NCI-H1930 (cell line): ENCODE measurements at places on chromosomes 6 and 20.

- no peak for DNase-seq
These were observed 3.5 kb upstream of the LBP start for GRCh38 chr20:38342713-38343310.

GRCh38 chr6:121868206-121868605 lies 432.8 kb downstream of the GJA1 start:
- no peak for DNase-seq

DNA sequence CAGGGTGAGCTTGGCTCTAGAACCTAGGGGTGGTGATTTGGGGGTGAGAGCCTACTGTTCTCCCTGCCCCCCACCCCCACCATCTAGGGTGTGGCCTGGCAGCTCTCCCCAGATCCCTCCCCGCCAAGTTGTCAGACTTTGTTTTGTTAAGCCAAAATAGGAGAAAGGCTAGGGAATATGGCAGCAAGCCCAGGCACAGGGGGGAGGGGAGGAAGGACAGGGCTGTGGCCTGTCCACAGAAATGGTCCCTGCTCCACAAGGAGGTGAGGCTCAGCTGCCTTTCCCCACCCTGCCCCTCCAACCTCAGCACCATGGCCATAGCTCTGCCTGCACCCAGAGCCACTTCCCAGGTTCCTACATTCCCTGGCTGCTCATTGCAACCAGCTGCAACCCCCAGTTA lies 17.2 kb downstream of the SCUBE3 start:
- DNase-seq = no peak

GRCh38 chr6:91653895-91654294 lies 1067.0 kb upstream of the MAP3K7 start:
- DNase-seq = no peak

DNA sequence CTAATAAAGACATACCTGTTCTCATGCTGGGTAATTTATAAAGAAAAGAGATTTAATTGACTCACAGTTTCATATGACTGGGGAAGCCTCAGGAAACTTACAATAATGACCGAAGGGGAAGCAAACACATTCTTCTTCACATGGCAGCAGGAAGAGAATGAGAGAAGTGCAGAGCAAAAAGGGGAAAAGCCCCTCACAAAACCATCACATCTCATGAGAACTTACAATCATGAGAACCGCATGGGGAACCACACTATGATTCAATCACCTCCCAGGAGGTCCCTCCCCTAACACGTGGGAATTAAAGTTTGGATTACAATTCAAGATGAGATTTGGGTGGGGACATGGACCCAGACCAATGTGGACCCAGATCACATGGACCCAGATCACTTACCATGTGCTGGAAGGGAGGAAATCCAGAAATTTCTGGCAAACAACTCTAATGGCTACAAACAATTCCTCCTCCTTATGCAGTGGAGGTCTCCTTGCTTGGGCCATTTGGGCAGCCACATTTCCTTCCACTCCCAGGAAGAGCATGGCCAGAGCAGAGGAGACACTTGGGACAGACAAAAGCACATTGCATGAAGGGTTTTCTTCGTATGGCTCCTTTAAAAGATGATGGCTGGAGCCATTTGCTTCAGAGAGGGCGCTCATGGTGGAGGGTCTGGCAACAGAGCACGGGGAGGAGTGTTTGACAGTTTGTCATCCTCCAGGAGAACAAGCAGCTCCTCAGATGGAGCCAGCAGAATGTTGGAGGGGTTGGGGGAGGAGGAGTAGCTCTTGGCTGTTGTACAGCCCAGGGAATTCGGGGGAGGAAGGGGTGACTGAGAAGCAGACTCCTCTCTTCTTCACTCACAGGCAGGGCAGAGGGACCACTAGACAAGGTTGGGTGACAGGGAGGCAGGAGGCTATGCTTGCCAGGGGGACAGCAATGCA lies 30.4 kb downstream of the SERPINB9 start:
- no peak for DNase-seq

- no peak for DNase-seq
These were observed 954.7 kb upstream of the MAN1A1 start for GRCh38 chr6:120304223-120304622.

DNA sequence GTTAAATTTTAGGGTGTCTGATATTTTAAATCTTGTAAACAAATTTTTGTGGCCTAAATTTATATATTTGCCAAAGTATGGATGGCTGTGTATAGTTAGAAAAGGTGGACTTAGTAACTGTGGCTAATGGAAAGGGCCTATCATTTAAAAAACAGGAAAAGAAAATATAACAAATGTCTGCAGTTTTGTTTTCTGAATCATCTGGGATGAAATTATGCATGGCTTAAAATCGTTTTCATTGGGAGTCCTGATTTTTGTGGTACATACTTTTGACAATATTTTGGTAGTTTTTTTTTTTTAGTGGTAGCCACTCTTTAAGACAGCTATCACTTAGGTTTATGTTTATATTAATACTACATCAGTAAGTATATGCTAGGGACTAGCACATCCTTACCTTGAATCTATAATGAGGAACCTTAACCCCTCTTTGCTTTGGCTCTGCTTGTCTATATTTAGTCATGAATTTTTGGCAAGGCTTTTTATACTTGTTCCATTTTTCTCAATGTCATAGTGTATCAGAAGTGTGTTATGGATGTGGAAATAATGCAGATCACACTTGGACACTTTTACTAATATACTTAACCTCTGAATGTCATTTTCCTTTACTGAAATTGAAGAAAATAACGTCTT lies 5.6 kb downstream of the ARID1B start:
- DNase-seq = no peak

- no peak for DNase-seq
These were observed 41.3 kb upstream of the HFE start for GRCh38 chr6:26045928-26046368.

GRCh38 chr6:82624251-82624650 lies 260.6 kb downstream of the TPBG start:
- DNase-seq = no peak

GRCh38 chr20:12293900-12294299 lies 376.2 kb downstream of the BTBD3 start:
- no peak for DNase-seq

DNA sequence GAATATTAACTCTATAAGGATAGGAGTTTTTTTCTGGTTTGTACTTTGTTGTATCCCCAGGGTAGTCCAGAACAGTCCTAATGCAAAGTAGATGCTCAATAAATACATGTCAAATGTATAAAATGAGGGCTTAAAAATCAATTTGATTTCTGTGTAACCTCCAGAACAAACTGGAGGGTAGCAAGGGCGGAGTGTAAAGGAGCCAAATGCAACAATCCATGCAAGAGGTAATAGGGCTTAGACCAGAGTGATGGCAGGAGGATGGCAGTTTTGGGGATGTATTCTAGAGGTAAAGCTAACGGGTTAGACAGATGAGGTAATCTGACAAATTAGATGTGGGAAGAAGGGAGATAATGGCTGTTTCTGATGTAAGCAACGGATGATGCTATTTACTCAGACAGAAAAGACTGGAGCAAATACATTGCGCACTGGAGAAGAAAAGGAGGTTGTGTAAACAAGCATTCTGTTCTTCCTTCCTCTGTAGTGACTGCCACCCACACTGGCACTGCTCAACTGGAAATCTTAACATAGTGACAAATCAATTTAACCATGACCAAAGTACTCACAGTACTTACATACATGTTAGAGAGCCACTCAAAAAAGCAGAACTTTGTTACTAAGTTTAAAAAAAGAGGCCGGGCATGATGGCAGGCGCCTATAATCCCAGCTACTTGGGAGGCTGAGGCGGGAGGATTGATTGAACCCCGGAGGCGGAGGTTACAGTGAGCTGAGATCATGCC lies 2.0 kb downstream of the ZNF318 start:
- no peak for DNase-seq

DNA sequence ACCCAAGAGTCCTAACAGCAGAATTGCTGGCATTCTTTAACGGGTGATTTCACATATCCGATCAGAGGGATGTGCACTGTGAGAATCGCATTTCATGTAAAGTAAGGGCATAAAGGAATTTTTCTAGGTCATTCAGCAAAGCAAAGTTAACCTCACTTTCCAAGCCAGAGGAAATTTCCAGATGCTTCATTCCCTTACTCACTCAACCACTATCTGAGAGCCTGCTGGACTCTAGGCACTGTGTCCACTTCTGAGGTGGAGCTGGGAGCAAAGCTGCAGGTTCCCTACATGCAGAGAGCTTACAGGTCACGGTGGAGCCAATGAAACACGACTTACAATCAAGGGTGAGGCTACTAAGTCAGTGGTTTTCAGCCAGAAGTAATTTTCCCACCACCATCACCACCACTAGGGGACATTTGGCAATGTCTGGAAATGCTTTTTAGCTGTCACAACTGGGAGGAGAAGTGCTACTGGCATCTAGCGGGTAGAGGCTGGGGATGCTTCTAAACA lies 34.5 kb upstream of the TSHZ2 start:
- no peak for DNase-seq

DNA sequence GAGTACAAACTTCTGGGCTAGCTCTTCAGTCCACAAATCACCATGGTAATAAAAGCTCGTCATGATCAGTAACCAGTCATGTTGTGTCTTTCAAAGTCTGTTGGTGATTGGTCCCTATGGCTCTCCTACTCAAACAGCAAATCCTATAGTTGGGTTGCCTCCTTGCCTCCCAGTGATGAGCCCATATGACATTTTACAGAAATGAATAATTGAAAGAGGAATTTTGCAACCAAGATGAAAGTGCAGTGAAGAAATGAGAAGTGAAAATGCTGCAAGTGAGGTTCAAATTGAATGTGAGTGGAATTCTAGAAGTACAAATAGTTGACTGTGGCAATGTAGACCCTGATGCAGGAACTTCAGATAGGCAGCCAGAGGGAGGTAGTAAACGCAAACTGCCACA lies 5.1 kb upstream of the SIRPD start:
- DNase-seq = no peak

- DNase-seq = no peak
These were observed 7.8 kb downstream of the STX7 start for GRCh38 chr6:132505158-132505557.

DNA sequence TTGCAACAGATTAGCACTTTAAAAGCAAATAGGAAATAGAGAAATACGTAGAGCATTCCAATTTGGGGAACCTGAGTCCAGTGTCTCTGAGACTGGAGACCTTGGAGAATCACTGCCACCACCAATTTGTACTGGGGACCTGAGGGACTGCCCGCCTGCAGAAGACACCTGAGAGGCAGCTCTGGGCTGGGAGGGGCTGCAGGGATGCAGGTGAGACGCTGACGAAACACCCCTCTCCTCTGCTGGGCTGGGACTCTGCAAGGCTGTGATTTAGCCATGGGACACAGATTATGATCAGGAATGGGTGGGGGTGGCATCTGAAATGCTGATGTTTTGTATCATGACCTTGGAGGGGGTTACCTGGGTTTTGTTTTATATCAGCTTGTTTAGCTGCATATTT lies 7.0 kb upstream of the APMAP start:
- no peak for DNase-seq

- DNase-seq = no peak
These were observed 1.2 kb upstream of the GJA1 start for GRCh38 chr6:121434037-121434770.

DNA sequence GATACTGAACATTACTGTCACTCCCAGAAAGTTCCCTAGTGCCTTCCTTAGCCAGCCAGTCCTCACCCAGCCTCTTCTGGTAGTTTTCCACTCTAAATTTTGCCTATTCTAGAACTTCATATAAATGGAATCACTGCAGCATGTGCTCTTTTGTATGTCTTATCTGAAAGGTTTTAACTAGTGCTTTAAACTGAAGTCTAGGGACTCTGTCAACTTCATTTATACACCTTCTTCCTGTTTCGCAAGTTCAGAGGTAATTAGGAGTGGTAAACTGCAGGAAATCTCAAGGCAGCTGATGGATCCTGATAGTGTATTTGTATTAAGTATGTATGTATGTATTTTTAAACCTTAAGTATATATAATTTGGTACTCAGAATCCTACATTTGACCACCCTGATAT lies 94.3 kb downstream of the TCP11 start:
- no peak for DNase-seq

GRCh38 chr20:46488451-46488850 lies 24.9 kb downstream of the ZNF334 start:
- DNase-seq = no peak

DNA sequence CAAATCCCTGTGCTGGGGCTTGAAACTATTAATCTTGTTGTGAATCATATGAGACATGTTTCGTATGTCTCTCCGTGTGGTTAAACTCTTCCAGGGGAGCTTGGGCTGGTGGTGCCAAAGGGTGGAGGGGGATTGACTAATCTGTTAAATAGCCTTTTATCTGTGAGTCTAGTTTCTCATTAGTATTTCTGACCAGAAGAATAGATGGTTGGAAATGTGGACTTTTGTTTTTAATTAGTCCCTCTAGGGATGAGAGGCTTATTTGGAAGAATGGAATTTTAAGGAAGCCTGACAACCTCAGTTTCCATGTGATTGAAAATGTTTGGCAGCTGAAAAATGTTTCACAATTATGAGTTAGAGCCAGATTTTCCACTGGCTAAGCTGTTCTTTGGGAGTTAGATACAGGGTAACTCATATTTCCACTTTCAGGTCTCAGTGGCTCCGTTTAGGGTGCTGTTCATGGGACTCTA lies 117.3 kb downstream of the BCKDHB start:
- DNase-seq = no peak

GRCh38 chr20:46230801-46231282 lies 77.5 kb downstream of the CDH22 start:
- no peak for DNase-seq

DNA sequence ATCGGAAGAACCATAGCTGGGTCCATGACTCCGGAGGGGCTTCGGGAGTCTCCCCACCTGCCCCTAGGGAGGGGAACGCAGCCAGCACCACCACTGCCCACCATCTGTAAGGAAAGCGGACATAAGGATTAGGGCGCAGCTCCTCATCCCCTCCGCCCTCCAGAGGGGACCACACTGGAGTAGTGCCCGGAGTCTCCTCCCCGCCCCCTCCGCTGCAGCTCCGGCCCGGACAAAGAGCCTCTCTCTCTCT lies 628 bp downstream of the SLC35B2 start:
- no peak for DNase-seq

DNA sequence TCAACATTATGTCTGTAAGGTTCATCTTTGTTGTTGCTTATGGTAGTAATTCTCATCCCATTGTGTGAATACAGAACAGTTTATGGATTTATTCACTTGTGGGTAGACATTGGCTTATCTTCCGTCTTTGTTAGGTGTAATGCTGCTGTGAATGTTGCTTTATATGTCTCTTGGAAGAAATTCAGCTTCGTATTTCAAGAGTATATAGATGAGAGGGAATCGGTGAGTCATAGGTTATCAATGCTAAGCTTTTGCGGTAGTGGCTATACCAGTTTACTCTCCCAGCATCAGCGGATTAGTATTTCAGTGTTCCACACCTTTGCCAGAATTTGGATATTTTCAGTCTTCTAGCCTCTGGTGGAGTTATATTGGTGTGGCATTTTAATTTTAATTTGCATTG lies 77.8 kb downstream of the ZFAND3 start:
- no peak for DNase-seq
